Activated CD4-positive, alpha-beta T cell treated with anti-CD3 and anti-CD28 coated beads for 36 hours (primary cell): ENCODE measurements at places on chromosomes 2 and 18.
A peak's percentile ranks its signal among the peaks of the same experiment; 100 is the strongest.

DNA sequence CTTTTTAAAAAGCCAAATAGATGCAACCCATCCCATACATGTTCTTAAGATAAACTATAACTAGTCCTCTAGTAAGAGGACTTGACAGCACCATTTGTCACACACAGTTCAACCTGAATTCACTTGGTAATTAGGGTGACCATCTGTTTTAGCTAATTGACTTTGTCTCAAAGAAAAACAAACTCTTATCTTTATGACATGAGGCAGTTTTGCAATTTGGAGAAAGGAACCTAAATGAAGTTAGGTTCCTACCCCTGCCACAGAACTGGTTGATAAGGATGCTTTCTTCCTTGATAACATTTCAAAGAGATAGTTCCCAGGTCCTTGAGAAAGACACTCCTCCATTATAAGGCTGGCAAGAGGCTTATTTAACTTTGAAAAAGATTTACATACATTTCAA, 57.4 kb upstream of the LRRTM1 start:
- DNase-seq = no peak

- no peak for DNase-seq
Observed at GRCh38 chr2:80378-80777, 34.1 kb upstream of the FAM110C start.

GRCh38 chr2:46050489-46050888, 246.7 kb upstream of the EPAS1 start:
- no peak for DNase-seq

DNA sequence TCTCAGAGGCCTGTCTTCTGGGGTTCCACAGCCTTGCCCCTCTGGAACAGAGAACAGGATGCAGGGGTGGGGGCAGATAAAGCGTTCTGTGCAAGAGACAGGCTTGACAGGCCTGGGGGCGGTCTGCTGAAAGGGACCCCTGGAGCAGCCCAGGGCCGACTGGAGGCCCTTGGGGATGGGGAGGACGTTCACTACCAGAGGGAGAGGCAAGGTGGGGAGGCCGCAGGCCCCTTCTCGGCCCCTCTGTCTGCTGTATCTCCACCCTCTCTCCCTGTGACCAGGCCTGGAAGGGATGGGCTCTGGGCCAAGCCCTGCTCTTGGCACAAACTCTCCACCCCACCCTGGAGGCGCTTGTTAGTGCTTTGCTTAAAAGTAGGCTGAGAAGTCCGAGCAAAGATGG, 27.3 kb upstream of the INHBB start:
- DNase-seq = no peak

DNA sequence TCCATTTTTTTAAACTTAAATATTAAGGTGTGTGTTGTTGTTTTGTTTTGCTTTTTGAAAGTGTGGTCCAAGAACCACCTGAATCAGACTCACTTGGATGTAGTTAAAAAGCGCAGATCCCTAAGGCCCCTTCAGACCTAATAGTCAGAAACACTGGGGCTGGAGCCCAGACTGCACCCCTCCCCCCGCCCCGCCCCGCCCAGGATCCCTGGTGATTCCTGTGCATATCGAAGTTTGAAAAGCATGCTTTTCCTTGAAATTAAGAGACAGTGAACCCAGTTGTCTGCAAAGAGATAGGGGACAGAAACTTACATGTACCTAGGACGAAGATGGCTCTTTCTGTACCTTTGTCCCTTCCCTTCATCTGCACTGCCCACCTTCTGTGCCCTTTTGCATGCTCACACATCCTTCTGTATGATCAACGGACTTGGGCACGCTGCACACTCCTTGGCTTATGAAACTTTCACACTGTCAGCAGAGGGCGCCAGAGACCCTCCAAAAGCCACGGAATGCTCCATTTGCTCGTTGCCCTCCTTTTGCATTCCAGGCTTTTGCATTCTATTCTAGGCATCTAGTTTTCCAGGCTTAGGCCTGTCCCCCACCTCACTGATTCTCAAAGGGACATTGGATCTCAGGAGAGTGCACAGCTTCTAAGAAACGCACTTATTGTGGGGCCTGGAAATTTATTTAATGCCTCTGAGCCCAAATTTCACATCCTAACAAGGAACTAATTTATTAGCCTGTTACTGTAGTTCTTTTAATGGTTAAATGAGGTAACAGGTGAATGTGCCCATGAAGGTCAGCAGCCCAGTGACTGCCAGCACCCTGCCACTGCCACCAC, 32.8 kb upstream of the SLC14A1 start:
- DNase-seq = peak; percentile 87

- peak; percentile 66 for DNase-seq
Observed at GRCh38 chr2:207692206-207693065, 19.0 kb upstream of the CCNYL1 start.

GRCh38 chr2:150491943-150492342, 4.5 kb upstream of the RND3 start:
- no peak for DNase-seq

GRCh38 chr2:51695531-51695930, 663.6 kb upstream of the NRXN1 start:
- DNase-seq = no peak
